Hypothalamus (tissue), 51 donors: ENCODE measurements at places on chromosomes 6 and 20.

- no peak for DNase-seq
Measured at GRCh38 chr20:58705208-58705926, 12.8 kb downstream of the NPEPL1 start.

GRCh38 chr20:23456873-23457272, 4.2 kb upstream of the CST11 start:
- no peak for DNase-seq

GRCh38 chr20:56454754-56455153, 13.7 kb upstream of the RTF2 start:
- DNase-seq = no peak

DNA sequence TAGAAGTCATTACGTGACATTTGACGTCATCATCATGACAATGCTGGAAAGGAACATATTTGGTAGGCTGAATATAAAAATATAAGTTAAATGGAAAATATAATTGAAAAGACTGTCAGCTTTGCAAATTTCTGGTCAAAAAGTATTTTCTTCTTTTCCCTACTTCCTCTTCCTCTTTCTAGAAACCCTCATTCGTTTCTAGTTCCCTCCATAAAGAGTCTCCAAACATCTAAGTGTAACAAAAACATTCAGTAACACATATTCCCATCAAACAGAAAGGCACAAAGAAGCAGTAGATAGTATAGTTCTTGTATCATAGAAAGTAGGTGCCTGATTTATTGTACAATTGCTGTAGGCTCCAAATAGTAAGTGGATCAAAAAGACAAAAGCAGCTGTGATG, 150.8 kb upstream of the FAM83B start:
- no peak for DNase-seq

DNA sequence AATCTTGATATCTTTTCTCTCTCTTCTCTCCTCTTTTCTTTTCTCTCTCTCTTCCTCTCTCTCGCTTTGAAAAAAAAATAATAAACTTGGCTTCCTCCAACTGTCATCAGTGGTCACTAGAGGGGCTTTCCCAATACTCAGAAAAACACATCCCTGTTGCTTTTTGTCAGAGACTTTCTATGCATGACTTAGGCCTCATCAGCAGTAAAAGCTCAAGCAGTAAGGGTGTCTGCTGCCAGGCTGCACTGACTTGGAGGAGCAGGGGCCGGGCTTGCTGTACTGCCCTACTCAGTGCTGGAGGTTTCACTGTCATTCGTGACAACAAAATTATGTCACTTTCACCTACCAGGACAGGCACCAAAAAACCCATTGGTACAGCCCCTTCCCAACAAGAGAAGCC, 272.0 kb downstream of the ADGB start:
- DNase-seq = no peak

- no peak for DNase-seq
Measured at GRCh38 chr6:126027601-126028000, 41.3 kb downstream of the TRMT11 start.

- no peak for DNase-seq
Measured at GRCh38 chr6:151349651-151350270, 41.6 kb downstream of the ZBTB2 start.

DNA sequence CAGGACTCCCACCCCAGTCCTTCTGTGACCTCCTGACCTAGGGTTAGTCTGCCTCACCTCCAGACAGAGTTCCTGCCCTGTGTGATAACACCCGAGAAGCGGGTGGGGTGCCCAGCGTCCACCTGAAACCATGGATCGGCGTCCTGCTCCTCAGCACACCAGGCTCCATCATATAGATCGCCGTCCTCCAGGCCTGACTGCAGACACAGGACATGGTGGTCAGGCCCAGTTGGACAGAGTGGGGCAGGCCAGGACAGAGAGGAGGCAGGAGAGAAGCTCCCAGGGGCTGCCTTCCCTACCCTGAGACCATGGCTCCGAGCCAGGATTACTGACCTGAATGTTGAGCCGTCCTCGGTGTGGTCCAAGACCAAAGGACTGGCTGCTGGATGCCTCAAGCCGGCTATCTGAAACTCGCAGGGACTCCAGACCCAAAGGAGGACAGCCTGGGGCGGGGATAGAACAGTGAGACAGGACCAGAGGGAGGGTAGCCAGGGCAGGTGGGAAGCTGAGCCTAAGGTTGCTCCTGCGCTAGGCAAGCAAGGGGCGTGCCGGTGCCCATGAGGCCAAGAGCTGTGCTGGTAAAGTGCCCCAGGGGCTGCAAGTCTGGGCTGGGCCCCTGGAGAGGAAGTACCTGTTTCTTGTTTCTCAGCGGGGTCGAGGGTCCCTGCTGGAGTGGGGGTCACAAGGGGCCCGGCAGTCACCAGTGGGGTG, 2.2 kb downstream of the CPXM1 start:
- DNase-seq = no peak

DNA sequence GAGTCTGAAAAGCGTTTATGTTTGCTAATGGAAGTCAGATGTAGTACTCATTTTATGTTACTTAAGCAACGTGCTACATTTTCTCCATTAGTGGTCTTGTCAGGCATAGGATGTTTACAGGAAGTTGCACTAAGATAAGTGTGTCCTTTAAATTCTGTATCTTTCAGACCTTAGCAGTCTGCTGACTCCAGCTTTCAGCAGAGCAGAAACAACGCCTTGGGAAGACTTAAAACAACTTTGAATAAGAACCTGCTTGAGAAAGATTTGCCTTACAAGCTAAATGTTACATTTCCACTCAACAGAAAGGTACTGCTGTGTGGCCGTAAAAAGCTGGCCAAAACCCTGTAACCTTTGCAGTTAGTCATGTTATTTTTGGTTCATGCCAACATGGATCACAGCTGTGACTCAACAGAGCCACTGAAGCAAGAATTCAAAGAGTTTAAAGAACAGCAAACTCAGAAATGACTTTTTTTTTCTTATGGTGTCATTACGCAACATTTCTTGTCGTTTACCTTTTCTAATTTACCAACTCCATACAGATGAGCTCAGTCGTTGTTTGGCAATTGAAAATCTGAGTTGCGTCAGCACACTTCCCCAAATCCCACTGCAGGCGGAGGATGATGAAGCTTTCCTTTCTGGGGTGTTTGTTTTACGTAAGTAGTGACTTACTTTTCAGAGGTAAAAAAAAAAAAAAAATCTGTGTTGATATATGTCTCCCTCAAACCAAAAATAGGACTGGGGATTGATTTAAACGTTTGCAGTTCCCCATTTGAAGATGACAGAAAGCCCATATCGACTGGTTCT, 27.9 kb upstream of the BMP6 start:
- no peak for DNase-seq

- DNase-seq = no peak
Measured at GRCh38 chr6:43254138-43254817, 11.0 kb downstream of the TTBK1 start.

DNA sequence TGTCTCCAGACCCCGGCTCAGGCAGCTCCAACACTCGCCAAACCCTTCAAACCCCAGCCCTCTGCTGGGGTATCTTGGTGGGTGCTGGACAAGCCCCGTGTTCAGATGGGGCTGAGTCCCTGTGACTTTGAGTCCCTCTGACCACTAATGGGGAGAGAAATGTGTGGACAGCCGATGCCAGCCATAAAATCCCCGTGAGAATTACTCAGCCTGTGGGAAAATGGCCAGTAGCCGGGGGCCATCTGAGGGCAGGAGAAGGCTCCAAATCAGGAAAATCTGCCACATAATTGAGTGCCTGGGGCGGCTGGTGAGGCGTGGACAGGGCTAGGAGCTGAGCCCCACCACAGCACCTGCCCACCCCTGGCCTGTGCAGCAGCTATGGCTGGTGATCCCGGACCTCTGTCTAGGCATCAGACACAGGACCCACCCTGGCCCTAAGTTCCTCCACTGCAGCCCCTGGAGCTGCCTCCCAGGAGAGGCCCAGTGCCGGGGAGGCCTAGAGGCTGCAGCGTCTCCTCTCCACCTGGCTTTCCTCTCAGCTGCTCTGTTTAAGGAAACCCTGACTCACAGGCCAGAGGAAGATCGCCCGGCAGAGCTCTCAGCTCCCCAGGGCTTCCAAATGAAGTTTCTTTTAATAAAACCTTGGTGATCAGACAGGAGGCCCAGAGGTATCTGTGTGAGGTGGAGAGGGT, 53.7 kb upstream of the SLCO4A1 start:
- DNase-seq = no peak

- no peak for DNase-seq
Measured at GRCh38 chr6:74128536-74128935, 432.5 kb downstream of the CD109 start.

- DNase-seq = no peak
Measured at GRCh38 chr6:63014290-63014689, 197.0 kb upstream of the FKBP1C start.

DNA sequence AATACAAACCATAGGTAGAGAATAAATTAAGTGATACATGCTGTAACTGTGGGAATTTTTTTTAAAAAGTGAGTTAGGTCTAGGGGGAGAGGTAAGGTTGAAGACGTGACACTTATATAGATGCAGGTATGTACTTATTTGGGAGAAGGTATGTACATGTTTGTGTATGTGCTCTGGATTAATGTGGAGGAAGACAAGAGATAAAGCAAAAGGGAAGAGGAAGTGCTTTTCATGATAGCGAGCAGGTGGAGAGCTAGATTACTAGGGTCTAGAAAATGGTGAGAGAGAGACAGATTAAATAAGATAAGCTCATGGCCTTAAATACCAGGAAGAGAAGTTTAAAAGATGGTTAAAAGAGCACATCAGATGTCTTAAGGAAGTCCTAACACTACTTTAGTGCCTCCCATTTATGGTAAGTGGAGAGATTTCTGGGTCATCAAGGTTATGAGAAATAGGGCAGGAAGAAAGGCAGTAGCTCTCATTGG, 92.5 kb downstream of the MAN1A1 start:
- DNase-seq = no peak
